ENCODE measurements at places on chromosomes 3 and 15. TPM values are rescaled to one million over a fixed set of nuclear protein-coding genes. Genes with fewer than 3 reads are reported as not detected.

The SCN11A gene
- total RNA-seq = 0.25 TPM

The TGM4 gene
- not detected for total RNA-seq

The SLC28A1 gene
- total RNA-seq = not detected

The MELTF gene
- 4.4 TPM for total RNA-seq

The NGLY1 gene
- total RNA-seq = 33.2 TPM

The MORC1 gene
- under 0.01 TPM for total RNA-seq

The ZBBX gene
- 3.9 TPM for total RNA-seq

The SAMMSON gene
- not detected for total RNA-seq

The HYAL1 gene
- total RNA-seq = 0.49 TPM

The UBP1 gene
- total RNA-seq = 51.4 TPM

The PIERCE2 gene
- total RNA-seq = 2.5 TPM

The ZMYND10 gene
- total RNA-seq = 5.9 TPM

The SCAANT1 gene
- total RNA-seq = not detected

The BTLA gene
- 0.25 TPM for total RNA-seq
